Kidney glomerular epithelial cell (primary cell): ENCODE measurements at places on chromosomes 4 and X.
A peak's percentile ranks its signal among the peaks of the same experiment; 100 is the strongest.

- DNase-seq: no peak
Observed at GRCh38 chrX:148381603-148382002, 118.8 kb upstream of the AFF2 start.

GRCh38 chrX:15576019-15576418, 24.7 kb downstream of the ACE2 start:
- no peak for DNase-seq

DNA sequence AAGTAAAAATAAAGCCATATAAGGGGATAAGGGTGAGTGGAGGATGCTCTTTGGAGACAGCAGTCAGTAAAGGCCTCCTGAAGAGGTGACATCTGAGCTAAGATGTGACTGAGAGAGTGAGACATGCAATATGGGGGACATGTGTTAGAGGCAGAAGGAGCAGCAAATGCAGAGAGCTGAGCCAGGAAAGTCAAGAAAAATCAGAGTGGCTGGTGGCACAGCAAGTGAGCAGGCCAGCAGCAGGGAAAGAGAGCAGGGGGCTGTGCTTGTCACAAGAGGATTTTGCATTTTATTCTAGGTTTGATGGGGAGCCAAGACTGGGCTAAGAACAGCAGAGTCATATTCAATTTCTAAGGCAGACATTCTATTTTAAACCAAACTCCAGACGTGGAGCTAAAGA, 394.5 kb downstream of the KCNIP4 start:
- DNase-seq: no peak

DNA sequence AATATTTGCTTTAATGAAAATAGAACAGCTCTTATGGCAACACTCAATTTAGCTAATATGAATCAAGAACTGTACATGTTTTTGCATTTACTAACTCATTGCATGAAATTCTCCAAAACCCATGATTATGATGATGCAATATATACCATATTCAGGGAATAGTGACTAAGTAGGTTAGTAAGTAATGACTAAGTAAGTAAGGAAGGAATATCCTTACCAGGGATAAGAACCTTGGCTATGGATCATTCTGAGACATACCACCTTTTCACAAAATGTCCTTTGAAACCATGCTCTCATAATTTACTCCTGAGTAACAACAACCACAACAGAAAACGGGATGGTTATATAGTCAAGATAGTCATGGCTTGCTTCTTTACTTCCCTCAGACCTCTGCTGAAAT, 1513.0 kb downstream of the STIM2 start:
- DNase-seq: no peak

GRCh38 chr4:92514627-92515026, 210.9 kb downstream of the GRID2 start:
- DNase-seq: no peak

DNA sequence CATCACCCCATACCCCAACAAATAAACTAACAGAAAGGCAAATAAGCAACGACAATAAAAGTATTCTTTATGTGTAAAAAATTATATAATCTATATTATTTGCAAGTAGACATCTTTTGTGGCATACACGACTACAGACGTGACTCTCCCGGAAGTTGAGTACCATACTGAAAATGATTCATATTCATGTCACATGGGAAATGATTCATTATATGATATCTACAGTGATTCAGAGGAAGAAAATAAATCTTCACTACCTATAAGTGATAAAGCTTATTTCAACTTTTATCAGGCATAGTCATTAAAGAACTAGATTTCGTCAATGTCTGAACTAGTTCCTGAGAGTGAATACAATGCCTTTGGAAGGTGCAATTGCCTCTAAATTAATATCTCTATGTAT, 4.6 kb upstream of the ANTXR2 start:
- DNase-seq: no peak

DNA sequence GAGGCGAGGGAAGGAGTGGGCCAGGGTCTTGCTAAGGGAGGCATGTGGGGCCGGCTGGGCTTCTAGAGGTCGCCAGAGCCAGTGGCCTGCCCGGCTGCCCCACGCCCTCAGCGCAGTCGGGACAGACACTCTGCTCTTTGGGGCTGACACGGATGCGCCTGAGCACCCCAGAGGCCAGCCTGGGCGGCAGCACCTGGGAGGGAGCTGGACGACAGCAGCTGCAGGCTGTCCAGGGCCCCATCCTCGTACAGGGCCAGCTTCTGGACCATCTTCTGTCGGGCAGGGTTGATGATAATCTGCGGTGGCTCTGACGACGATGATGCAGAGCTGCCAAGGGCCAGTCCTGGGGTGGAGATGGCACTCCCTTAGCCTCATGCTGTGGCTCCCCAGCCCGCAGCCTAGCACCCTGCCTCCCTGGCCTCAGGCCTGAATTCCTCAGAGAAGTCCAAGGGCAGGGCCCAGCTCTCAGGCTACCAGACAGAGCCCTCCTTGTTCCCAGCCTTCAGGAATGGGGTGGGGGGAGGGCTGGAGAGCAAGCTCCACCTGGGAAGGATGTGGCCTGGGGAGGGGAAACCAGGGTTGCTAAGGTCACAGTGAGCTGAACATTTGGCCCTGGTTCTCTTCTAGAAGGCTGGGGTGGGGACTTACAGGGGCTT, 7.2 kb downstream of the IRAK1 start:
- no peak for DNase-seq

DNA sequence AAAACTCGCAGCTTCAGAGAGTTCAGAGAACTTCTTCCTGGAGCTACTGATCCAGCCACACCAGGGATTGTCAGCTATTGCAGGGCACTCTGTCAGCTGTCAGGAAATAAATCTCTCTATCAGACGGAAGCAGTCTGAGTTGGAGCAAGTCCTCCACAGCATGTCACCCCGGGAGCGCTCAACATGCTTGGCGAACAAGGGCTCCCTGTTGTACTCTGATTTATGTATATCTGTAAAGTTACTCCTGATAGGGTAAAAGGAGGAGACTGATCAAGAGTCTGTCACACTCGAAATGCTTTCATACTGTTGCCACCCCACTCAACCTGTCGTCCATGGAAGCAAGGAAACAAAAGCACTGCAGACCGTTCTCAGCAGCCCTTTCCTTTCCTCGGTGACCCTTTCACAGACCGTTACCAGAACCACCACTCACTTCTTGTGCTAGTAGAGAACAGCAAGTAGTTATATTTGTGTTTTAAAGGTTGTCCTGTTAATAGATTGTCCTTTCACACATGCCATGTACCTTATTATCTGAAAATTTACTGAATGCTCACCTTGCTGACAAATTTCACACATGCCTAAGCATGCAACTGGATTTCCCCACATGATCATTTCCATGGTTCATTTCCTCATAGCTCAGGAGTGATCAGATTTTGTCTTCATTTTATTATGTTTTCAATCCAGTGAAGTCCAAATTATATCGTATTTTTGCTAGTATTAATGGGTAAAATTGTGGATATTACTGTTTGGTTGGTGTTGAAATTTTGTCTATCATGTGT, 2108.9 kb upstream of the TENM3 start:
- no peak for DNase-seq

GRCh38 chrX:121310820-121311219, 263.4 kb downstream of the GLUD2 start:
- DNase-seq: no peak

- no peak for DNase-seq
Observed at GRCh38 chr4:53558065-53558801, 33.1 kb downstream of the LNX1 start.

DNA sequence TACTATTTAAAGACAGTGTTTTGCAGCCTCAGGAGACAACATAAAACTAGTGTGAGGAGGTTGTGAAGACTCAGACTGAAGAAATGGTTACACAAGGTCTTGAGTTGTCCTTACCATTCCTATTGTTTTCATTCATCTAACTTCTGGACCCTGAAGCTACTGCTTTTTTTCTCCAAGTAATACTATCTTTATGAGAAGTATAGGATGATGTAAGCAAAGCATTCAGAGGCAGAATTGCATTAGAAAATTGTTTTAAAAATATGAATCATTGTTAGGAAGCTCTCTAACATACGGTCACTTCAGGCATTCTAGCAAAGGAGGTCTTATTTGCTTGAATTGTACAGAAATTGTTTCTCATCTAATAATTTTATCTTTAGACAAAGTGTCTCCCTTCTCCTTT, 357.8 kb downstream of the TLL1 start:
- DNase-seq: no peak

- DNase-seq: no peak
Observed at GRCh38 chrX:12229986-12230385, 91.7 kb downstream of the FRMPD4 start.

DNA sequence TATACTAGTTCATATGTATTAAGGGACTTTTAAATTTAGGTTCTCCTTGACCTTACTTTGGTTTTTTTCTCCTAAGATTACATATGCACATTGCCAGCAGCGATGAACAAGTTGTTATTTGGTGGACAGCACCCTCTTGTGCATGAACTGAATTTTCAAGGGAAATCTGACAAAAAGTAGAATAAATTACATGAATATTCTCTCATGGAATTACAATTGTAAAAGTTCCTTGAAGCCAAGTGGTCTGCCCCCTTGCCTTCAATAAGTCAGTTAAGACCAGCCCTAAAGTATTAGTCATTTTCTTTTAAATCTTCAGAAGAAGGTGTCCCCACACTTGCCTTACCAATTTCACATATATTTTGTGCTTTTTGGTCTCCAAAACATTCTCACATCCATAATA, 30.7 kb upstream of the SMARCA5 start:
- DNase-seq: peak; percentile 5

- DNase-seq: no peak
Observed at GRCh38 chr4:62293551-62293950, 1093.4 kb downstream of the ADGRL3 start.
